ENCODE measurements at places on chromosomes 6 and 20.

DNA sequence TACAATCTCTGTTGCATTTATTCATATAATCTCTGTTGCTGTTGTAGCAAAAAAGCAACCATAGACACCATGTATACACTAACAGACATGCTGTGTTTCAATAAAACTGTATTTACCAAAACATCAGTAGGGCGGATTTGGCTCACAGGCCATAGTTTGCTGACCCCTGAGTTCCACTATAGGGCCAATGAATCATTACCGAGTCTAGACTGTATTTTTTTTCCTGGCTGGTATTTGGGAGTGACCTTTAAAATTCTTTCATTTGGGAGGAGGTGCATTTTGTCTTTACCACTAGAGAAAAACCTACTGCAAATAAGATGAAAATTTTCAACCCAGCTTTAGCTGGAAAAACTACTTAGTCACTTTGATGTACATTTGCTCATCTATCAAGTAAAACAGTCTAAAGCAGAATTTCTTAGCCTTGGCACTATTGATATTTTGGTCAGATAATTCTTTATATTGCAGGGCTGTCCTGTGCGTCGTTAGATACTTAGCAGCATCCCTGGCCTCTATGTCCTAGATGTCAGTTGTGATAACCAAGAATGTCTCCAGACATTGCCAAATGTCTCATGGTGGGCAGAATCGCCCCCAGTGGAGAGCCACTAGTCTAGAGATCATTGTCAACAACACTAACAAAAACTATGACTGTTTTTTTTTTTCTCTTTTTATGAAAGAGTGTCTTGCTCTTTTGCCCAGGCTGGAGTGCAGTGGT lies 39.5 kb downstream of the DCBLD1 start:
- no peak for DNase-seq

- DNase-seq, result no peak
Observed at GRCh38 chr20:55424476-55424875, 580.8 kb downstream of the CBLN4 start.

- no peak for DNase-seq
Observed at GRCh38 chr6:5478380-5478779, 217.1 kb downstream of the FARS2 start.

DNA sequence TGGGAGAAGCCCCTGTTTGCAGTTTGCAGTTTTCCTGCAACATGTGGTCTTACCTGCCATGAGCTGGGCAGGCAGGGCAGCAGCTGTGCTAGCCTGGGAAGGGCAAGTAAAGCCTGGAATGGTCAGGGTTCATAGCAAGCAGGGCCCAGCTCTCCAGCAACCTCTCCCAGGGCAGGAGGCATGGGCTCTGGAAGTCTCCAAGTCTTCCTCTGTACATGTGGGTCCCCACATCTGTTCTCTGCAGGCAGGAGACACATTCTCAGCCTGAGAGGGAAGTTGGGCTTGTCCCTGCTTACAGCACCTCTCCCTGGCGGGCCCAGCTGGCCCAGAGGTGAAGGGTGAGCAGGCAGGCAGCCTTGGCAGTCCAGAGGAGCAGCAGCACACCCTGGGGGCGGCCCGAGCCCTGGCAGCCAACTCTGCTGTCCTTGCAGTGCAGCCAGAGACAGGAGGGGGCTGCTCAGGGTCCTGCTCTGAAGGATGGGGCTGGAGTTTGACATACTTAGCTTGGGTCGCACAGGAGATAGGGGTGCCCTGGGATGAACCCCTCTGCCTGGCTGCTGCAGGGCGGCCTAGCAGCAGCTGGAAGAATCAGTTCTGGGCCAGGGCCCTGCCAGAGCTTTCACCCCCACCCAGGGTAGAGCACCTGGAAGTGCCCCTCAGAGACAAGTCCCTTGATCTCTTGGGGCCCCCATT lies 176.0 kb downstream of the MRPL14 start:
- peak; percentile 55 for DNase-seq

DNA sequence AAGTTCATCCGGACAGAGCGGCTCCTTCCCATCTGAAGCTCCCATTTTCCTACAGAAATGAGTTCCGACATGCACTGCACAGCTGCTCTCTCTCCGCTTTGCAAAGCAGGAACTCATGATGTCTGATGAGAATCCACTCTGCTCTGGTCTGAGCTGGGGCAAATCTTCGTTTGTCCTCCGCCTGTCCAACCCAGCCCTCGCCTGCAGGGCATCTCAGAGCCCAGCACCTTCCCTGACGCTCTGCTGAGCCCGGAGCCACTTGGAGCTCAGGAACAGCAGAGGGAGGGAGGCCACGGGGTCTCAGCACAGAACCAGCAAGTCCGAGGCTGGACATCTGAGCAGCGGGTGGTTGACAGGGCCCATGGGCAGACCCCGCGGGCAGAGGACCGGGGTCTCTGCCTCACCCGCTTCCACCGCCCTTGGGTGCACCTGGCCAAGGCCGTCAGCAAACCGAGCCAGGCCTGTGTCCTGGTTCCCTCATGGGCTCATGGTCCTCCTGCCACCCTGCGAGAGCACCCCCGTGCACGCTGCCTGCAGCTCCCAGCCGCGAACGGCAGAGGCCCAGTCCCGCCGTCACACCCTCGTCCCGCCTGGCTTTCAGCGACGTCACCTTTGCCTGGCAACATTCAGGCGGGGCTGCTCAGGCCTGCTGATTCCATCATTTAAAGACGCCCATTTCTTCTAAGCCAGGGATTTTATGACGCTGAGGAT lies 78.5 kb upstream of the BHLHE23 start:
- no peak for DNase-seq

DNA sequence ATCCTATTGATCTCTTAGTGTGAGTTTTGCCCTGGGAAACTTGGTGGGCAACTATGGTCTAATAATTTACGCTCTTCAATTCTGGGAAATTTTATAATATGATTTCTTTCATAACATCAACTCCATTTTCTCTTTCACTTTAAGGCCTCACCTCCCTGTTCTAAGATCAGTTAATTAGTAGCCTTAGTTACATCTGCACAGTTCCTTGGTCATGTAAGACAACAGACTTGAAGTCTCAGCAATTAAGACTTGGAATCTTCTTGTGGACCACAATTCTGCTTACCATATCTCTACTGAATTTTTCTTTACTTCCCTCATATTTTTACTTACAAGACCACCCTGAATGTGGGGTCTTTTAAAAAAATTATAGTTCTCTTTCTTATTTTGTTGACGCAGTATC lies 8.7 kb downstream of the ENPP3 start:
- no peak for DNase-seq

GRCh38 chr6:31092238-31092637 lies 20.1 kb downstream of the C6orf15 start:
- DNase-seq, result no peak

DNA sequence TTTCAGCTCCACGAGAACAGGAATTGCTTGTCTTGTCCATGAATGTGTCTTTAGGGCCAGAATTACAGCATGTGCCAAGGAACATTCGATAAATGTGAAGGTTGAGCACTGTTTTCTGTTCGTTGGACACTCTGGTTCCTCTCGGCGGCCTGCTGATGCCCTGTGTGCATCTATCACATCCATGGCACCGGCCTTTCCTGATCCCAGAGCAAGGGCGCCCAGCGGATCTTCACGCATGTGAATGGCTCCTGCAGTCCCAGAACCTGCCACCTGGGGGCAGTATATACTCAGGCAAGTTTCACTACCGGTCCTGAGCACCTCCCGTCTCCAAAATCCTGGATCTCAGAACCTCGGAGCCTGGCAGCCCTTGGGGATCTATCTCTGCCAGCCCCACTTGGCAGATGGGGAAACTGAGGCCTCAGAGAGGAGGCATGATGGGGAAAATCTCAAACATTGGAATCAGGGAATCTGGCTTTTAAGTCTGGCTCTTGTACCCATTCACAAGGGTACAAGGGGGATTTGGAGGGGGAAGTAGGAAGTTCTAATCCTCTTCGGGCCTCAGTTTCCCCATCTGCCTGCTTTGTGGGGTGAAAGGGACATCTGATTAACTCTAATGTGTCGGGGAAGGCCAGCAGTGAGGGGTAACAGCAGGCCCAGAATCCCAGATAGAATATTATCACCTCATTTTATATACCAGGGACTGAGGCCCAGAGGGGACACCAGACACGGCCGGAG lies 4.3 kb upstream of the CEBPB start:
- DNase-seq, result peak; percentile 100

DNA sequence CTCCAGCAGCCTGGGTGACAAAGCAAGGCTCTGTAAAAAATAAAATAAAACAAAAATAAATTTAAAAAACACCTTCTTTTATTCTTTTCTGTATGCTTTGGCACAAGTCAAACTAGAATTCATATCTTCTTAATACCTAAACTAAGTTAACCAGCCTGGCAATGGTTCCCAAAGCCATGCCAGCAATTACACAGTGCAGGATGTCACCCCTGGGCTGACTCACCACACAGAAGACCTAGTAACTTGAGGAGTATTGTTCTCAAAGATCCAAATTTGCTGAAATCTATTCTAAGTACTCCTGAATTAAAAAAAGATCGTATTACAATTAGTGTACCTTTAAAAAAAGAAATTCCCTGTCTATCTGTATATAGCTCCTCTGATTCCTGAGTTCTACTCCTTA lies 162.7 kb upstream of the SGK1 start:
- DNase-seq, result no peak

GRCh38 chr20:42276718-42277602 lies 658.8 kb upstream of the CHD6 start:
- no peak for DNase-seq

GRCh38 chr6:149897015-149897697 lies 757 bp downstream of the RAET1E start:
- DNase-seq, result no peak

DNA sequence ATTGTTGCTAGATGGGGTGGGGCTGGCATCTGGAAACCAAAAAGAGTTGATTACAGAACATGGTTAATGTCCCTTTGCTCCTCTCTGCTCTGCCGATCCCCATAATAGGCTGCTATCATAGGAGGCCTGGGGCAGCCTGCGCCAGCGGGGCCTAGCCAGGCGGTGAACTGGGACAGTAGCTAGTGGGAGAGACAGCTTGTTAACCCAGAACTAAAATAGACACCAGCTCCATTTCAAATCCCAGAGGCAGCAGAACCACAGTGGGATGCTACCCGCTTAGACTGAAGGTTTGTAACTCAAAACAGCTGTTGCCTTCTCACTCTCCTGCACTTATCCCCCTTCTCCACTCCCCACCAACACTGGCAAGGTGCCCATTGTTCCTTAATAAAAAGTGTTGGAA lies 98.5 kb downstream of the SSR1 start:
- DNase-seq, result no peak

- DNase-seq, result no peak
Observed at GRCh38 chr6:130632897-130633296, 194.3 kb upstream of the SMLR1 start.

- DNase-seq, result no peak
Observed at GRCh38 chr20:36614781-36615557, 9.4 kb downstream of the RAB5IF start.

DNA sequence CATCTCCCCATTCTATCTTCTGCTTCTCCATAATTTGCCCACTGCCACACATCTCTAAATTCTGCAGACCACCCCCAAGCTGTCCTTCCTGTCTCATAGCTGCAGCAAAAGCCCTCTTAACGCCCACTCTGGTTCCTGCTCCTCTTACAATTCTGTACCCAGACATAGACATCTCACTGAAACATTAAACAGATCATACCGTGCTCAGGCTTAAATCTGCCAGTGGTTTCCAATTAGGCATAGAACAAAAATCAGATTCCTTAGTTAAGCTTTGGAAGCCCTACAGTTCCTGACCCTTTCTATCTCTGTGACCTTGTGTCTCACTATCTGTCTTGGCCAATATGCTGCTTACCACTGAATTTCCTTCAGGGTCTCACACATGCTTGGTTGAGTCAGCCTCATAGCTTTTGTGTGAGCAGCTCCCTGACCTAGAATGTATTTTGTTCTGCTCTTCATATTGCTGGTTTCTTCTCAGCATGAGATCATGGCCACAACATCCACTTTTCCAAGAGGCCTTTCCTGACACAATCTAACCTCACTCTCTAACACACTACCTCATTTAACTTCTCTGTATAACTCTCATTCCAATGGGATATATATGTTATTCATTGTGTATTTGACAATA lies 749.7 kb downstream of the MAFB start:
- no peak for DNase-seq

- no peak for DNase-seq
Observed at GRCh38 chr6:82458147-82458546, 94.5 kb downstream of the TPBG start.

GRCh38 chr6:166573511-166574216 lies 12.8 kb downstream of the RAMACL start:
- DNase-seq, result peak; percentile 76

- no peak for DNase-seq
Observed at GRCh38 chr6:137518386-137518983, 24.3 kb upstream of the OLIG3 start.

DNA sequence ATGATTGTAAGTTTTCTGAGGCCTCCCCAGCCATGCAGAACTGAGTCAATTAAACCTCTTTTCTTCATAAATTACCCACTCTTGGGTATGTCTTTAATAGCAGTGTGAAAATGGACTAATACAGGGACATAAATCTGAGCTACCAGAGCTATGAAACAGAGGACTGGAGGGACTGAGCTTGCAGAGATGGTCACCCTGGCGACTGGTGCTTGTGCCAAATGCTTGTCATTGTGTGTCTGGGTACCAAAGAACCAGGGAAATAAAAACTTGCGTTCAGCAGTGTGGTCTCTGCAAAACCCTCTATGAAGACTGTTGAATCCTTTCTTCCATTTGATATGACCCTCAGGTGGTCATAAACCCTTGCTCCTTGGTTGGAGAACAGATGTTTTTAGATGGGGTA lies 105.1 kb upstream of the PRL start:
- DNase-seq, result no peak

GRCh38 chr6:8881663-8882062 lies 446.3 kb upstream of the SLC35B3 start:
- peak; percentile 76 for DNase-seq

GRCh38 chr6:100880149-100880852 lies 828 bp downstream of the ASCC3 start:
- peak; percentile 51 for DNase-seq

DNA sequence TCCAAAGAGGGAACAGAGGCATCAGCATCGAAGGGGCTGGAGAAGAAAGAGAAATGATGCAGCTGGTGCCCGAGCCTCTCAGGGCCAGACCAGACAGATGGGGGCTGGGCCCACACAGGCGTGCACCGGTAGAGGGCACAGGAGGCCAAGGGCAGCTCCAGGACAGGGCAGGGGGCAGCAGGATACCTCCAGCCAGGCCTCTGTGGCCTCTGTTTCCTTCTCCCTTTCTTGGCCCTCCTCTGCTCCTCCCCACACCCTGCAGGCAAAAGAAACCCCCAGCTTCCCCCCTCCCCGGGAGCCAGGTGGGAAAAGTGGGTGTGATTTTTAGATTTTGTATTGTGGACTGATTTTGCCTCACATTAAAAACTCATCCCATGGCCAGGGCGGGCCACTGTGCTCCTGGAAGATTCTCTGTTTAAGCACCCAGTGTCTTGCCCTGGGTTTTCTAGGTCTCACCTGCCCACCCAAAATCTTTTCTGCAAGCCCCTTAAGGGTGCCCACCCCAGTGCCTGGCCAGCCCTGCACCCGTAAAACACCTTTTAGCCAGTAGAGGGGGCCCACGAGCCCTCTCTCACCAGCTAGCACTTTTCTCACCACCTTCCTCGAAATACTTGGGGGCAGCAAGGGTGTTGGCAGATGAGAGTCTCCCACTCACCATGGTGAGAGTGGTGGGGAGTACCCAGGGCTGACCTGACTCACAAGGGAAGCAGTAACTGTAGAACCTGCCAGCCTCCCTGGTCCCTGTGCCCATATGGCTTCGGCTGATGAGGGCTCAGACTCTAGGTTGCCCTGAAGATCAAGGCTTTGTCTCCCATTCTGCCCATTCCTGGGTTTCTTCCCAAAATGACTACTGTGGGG lies 35.7 kb upstream of the ID1 start:
- peak; percentile 13 for DNase-seq
